ENCODE measurements at places on chromosomes 4 and X.
A peak's percentile ranks its signal among the peaks of the same experiment; 100 is the strongest.

GRCh38 chrX:4825550-4825949 lies 1112.1 kb upstream of the PRKX start:
- no peak for DNase-seq

- DNase-seq: peak; percentile 41
Observed at GRCh38 chr4:40629401-40630334, at the start of gene RBM47. TSS of gene RBM47 (minus strand) at chr4:40629864. CDS start at chr4:40438893, 190,971 bp downstream.

DNA sequence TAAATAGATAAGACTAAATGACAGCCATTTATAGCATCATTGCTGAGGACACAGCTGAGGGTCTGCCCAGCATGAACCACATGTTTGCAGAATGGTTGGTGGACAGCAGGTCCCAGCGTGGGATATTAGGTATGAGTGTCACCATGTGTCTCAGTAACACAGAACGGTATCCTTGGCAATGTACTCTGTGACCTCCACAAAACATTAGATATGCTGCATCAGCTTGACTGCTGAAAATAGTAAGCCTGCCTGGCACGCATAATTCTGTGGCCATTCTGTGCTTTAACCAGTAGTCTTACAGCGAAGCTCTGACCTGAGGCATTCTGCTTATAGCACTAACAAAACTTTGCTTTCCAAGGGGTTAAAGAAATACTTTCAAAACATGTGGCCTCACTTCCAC lies 32.0 kb downstream of the LIMCH1 start:
- no peak for DNase-seq

DNA sequence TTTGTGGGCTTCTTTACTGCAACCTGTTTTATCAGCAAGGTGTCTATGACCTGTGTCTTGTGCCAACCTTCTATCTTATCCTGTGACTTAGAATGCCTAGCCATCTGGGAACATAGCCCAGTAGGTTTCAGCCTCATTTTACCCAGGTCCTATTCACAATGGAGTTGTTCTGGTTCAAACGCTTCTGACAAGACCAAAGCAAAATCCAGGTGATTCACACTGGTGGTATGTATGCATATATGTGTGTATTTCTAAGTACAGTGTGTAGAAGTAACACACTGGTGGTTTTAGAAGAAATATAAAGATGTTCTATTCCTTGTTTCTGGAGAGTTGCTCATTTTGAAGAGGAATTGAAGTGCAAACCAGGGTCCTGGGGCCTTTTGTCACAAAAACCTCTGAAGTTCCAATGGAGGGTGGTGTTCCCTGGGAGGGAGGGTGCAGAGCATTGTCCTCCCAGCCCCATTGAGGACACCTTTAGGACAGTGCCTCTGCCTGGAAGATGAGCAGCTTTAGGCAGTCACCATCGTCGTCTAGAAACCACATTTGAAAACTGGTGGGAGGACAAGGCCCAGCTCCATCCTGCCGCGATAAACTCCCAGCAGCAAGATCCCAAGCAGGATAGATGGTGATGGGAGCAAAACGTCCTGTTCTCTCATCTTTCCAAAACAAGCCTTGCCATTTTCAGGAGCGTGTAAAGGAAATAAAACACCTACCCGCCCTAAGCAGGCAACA lies 191.4 kb downstream of the TSPAN5 start:
- no peak for DNase-seq

GRCh38 chr4:106615961-106616360 lies 247.4 kb upstream of the GIMD1 start:
- no peak for DNase-seq

GRCh38 chr4:80268081-80268823 lies 1.8 kb downstream of the FGF5 start:
- DNase-seq: no peak

All from hypothalamus (tissue), 51 donors.